Activated T-cell treated with anti-CD3 and anti-CD28 coated beads for 48 hours (primary cell): ENCODE measurements at places on chromosomes 12 and 14.

DNA sequence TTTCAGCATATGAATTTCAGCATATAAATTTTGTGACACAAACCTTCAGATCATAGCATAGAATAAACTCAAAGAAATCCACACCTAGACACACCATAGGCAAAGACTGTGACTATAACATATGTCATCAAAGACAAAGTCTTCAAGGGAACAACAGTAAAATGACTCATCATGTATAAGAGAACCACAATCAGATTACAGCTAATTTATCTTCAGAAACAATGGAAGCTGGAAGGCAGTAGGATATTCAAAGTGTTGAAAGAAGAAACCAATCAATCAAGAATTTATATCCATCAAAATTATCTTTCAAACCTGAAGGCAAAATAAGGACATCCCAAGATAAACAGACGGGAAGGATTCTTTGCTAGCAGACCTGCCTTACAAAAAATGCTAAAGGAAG lies 29.0 kb downstream of the DLK1 start:
- DNase-seq, result no peak

- DNase-seq, result no peak
Observed at GRCh38 chr12:101919447-101919846, 42.1 kb downstream of the DRAM1 start.

DNA sequence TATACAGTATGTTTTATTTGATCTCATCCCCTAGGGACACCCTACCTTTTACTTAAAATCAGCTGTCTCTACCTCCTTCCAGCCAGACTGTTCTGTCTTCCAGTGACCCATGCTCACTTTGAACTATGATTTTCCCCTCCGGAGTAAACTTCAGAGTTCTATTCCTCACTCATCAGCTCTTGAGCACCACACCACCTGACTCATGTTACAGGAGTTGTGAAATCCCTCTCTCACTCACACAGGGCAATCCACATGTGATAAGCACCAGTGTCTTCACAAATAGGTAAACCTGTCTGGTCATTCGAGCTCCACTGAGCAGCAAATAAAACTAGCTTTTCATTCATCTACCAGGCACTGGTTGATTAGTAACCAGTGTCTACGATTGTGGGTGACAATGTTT lies 177.3 kb upstream of the BMP4 start:
- no peak for DNase-seq

DNA sequence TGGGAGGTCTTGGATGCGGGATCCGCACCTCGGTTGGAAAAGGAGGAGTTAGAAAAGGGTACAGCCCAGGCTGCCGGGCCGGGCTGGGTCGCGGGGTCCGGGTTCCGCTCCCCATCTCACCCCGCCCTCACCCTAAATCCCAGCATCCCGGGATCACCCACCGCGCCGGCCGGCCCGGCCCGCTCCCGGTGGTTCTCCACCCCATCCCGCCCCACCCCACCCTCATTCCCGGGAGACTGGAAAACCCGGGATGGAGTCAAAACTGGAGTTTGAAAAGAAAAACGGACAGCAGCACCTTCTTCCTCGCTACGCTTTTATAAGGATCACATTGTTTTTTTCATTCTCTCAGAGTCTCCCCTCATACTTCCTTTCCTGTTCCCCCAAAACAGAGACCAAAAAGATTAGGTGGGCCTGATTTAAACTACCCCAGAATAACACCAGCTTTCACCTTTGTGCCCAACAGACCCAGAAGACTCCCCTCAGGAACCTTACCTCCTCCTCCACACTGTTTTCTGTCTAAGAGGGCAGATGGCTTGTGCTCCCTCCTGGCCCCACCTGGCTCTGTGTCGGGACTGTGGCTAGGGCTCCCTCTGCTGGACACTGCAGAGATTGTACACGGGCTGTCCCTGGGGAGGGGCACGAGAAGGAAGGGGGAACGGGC lies 2.8 kb downstream of the GLI1 start:
- DNase-seq, result peak; percentile 86

DNA sequence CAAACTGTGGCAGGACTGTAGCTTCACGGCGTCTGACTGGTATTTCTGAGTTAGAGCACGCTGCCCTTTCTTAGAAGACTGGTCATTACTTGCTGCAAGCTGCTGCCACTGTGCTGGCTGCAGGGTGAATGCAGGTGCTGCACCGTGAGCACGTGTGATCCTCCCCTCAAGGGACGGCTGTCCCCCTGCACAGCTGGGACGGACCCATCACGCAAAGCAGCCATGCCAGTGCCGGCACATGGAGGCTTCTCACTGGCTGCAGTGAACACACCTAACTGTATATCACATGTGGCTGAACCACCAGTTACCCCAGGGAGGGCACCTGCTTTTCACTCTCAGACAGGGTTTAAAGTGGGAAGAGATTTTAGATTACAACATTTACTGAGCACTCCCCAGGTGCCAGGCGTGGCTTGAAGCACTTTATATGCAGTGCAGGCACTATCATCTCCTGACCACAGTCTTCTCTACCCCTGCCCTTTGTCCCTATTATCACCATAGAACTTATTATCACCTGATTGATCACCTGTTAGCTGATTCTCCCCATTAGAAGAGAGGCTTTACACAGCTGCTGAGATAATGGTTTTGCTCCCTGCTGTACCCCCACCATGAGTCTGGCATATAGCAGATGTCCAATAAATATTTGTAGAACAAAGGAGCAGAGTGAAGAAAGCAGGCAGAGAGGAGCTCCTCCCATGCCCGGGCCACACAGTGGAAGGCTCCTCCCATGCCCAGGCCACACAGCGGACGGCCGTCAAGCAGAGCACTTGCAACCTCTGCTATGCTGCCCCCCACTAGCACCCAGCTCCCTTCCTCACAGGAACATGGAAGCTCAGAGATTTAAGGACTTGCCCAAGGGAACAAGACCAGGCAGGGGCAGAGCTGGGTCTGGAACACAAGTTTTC lies 25.9 kb downstream of the SLC25A47 start:
- no peak for DNase-seq

- DNase-seq, result no peak
Observed at GRCh38 chr12:110379197-110379596, 24.3 kb downstream of the ANAPC7 start.

DNA sequence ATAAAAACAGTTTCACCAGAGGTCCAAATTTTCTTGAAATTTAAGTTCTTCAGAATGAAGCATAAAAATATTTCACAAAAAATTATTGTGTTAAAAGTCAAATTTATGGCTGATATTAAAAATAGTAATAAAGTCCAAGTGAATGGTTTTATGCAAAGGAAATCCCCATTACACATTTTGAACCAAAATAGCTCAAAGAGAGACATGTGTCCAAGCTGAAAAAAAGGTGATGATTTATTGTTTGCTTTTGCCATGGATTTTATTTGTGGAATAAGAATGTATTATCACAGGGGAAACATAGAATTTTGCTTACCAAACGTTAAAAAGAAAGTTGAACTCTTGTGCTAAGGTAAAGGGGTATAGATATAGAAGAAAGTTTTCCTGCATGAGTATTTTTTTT lies 4.6 kb downstream of the FOXG1 start:
- no peak for DNase-seq
